Stimulated activated CD8-positive, alpha-beta memory T cell treated with anti-CD3 and anti-CD28 coated beads, Interleukin-4, amount 100 ng/mL, for 48 hours (primary cell): ENCODE measurements at places on chromosomes 5 and 9.

DNA sequence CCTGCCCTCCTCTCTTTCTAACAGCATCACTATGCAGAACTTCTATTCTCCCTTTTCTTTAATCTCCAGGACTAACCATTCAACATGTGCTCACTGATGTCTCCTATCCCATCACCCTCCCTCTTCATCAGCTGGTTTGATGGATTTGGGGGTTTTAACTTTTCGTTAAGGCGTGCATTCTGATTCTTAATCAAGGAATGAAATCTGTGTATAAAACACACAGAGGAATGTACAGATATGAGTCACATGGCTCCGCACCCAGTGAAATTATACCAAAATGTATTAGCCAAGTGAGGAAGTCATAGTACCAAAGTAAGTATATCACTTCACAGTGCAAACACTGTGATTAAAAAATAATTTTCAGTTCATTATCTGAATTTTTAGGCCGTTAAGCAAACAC is 35.2 kb downstream of the MARCHF11 start:
- no peak for DNase-seq

DNA sequence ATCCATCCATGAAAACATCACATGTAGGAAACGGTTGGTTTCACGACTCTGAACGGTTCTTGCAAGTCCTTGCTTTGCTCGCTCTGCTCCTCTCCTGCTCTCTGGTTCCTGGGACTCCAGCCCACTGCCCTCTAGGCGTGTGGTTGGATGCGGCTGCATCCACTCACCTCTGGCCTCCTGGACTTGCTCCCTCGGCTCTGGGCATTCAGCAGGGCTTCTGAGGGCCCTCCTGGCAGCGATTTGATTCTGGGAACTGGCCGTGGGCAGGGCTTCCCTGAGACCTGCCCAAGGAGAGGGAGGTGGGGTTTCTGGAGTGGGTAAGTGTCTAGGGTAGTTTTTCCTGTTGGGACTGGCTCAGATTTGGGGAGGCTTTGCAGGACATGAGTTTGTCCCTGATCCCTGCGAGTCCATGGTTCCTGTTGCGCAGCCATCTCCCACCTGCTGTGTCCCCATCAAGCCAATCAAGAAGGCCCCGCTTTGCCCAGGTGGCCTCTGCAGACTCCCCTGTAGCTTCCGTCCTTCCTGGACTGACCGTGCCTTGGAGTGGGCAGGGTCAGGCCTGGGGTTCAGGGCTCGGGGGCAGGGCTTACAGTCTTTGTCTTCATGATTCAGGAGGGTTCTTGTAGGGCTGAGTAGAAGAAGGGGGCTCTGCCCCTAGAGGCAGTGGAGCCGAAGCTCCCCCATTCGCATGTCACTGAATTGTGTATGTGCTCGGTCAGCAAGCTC is 192.3 kb downstream of the CACNA1B start:
- DNase-seq, result no peak

GRCh38 chr9:120583958-120584369 is 4.0 kb upstream of the CDK5RAP2 start:
- peak; percentile 34 for DNase-seq

DNA sequence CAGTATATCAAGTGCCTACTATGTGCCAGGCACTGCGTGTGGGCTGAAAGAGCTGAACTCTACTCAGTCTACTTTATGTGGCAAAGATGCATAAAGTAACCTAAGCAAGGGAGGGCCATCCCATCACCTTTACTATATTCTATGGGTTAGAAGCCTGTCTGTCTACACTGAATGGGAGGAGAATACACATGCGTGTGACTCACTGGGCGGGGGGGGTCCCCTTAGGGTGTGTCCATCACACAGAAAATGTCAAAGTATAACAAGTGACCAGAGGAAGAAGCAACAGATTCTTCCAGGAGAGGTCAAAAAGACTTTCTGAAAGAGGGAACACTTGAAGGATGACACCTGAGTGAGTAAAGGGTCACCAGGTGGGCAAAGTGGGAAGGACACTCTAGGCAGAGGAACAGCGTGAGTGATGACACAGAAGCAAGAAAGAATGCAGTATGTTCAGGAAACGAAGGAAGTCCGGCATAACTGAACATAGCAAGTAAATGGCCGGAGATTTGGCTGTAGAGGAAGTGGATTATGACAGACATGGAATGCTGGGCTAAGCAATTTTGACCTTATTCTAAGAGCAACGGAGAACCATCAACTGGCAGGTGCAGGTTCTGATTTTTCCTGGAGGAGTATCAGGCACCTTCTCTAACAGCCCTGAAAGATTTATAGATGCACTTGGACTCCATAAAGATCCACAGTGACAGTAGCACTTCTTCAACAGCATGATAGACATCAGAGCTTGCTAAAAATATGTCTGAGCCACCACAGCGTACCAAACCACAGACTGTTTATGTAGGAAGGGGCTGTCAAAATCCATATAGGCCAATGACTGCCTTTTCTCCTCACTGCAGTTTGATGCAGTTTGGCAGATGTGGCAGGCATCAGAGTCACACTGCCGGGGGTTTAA is 8.0 kb upstream of the WHRN start:
- no peak for DNase-seq

DNA sequence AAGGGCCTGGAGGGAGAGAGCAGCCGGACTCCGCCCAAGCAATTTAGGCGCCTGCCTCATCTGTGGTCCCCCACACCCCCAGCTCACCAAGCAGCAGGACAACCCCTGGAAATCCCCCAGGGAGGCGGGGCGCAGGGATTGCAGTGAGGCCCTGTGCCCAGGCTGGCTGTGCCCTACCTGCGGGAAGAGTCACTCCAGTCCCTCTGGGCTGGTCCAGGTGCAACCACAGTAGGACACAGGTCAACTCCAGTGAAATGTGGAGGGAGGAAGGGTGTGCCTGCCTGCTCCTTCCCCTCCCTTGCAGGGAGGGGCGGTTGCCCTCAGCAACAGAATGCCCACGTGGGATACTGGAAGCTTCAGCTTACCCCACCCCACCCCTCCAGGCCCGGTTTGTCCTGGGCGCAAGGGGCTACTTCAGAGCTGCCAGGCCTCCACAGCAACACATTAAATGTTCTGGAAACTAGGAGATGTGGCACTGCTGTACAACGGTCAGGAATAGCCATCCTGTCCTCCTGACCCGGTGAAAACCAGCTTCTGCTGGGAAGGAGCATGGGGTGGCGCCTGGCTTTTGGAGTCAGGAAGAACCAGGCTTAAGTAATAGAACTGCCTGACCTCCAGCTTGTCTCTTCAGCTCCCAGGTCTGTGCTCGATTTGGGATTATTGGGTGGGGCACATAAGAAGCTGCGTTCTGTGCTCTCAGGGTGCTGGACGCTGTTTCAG is 22.5 kb downstream of the ABO start:
- no peak for DNase-seq

DNA sequence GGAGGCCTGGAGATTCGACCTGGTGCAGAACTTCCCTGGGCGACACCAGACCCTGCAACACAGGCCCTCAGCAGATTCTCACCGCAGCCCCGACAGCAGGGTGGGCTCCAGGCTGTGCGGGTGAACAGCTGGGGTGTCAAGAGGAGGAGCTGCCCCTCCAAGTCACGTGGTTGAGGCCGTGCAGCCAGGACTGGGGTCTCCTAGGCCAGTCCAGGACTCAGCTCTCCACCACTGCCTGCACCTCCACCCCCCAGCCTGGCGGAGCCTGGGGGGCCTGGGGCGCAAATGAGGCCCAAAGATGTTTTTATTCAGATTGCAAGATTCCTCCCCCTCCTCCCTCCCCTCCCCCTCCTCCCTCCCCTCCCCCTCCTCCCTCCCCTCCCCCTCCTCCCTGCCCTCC is 9.2 kb upstream of the AGPAT2 start:
- no peak for DNase-seq

DNA sequence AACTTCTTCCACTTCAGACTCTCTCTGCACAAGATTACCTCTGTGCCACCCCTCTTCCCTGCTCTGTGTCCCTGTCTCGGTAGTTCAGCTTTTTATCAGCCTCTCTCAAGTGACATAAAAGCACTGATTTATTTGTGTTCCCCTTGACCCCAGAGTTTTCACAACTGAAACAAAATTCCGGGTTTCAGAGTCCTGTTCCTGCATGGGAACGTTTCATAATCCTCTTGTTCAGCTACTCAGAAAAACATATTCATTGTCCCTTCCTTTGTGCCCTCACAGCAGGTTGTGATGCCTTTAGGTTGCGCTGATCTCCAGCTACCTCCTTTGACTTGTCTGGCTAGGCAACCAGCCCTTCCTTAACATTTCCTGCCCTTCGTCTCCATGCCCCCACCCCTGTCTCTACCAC is 13.7 kb upstream of the ITGA1 start:
- DNase-seq, result no peak

DNA sequence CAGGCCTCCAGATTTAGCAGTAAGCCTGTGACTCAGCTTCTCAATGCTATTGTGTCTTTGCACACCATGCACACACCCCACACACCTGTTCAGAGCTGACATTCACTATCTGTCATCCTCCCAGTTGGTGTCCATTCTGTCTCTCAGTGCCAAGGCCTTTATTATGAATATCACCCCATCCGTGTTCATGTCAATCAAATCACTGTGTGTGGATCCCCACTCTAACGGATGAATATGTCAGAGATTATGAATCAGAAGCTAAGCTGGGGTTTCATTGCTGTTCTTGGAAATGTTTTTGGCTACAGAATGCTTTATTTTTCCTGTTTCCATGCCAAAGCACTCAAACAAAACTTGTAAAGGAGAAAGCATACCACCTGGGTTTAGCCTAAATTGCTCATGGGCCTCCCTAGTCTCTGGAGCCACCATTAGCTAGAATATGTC is 9.4 kb upstream of the MAMDC2 start:
- no peak for DNase-seq

DNA sequence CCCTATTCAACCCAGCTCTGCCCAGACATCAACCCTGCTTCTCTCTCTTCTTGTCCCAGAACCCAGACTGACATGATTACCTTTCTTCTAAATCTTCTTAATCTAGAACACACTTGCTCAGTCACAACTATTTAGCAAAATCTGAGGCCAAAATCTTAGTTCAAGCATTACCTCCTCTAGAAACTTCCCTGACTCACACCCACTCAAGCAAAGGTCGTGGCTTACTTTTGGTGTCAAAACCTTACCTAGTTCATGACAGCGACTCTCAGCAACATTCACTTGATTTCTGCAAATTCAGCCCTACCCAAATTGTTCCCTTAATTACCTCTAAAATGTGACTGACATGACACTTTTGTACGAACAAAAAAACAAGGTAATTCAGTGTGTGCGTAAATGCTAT is 130.2 kb downstream of the TLE1 start:
- no peak for DNase-seq

DNA sequence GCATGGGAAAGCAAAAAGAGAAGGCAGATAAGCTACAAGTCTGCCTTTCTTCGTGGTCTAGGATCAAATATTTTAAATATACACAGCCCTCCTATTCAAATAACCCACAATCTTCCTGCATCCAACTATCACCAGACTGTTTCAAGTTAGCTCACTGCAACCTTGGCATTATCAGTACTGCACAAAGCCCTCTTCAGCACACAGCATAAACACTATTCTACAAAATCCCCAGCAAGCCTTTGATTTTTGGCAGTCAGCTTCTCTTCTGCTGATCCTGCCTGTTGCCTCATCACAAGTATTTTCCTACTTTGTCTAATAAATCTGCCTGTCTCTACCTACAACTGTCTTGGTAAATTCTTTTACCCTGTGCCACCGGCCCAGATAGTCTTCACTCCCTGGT is 142.9 kb downstream of the COX7C start:
- no peak for DNase-seq
